ENCODE measurements at places on chromosomes 16 and 17. TPM values are rescaled to one million over a fixed set of nuclear protein-coding genes. Genes with fewer than 3 reads are reported as not detected.

The MLYCD gene
- total RNA-seq: 7.0 TPM

The CHST4 gene
- 1.2 TPM for total RNA-seq

The CCDC144A gene
- 20.9 TPM for total RNA-seq

The SLC47A2 gene
- total RNA-seq: 5.5 TPM

The FZD2 gene
- total RNA-seq: 19.5 TPM

The ODAD4 gene
- not detected for total RNA-seq

The MT3 gene
- total RNA-seq: not detected
